ENCODE measurements at places on chromosomes 12 and 14.
A peak's percentile ranks its signal among the peaks of the same experiment; 100 is the strongest.

GRCh38 chr12:23482571-23482970, 466.9 kb downstream of the SOX5 start:
- DNase-seq, result no peak

- no peak for DNase-seq
Observed at GRCh38 chr12:29427964-29428363, 47.0 kb upstream of the ERGIC2 start.

DNA sequence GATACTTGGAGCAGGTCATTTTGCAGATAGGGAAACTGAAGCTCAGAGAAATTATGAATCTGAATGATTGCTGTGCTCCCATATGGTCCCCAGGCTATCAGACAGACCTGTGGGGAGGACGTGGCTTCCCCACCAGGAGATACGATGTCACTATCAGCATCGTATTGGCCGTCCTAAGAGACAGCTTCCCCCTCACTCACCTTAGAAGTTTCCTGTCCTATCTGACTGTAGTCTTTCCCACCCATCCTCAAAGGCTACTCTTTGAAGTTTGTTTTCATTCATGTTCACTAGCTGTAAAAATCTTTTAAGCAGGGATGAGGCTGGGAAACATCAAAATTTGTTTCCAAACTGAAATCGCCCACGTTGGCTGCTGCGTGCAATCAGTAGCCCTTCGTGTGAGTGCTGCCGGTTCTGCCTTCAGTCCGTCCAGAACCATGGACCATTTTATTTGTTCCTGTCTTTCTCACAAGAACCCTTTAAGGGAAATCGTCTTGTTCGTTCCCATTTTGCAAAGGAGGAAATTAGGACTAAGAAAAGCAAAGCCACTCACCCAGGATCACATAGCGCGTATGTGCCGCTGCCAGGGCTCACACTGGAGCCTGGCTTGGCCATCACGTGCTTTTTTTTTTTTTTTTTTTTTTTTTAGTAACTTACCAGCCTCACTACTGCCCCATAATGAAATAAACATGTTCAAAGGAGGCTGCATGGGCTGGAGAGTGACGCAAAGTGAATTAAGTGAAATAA, 1.0 kb upstream of the KDM2B start:
- peak; percentile 30 for DNase-seq

DNA sequence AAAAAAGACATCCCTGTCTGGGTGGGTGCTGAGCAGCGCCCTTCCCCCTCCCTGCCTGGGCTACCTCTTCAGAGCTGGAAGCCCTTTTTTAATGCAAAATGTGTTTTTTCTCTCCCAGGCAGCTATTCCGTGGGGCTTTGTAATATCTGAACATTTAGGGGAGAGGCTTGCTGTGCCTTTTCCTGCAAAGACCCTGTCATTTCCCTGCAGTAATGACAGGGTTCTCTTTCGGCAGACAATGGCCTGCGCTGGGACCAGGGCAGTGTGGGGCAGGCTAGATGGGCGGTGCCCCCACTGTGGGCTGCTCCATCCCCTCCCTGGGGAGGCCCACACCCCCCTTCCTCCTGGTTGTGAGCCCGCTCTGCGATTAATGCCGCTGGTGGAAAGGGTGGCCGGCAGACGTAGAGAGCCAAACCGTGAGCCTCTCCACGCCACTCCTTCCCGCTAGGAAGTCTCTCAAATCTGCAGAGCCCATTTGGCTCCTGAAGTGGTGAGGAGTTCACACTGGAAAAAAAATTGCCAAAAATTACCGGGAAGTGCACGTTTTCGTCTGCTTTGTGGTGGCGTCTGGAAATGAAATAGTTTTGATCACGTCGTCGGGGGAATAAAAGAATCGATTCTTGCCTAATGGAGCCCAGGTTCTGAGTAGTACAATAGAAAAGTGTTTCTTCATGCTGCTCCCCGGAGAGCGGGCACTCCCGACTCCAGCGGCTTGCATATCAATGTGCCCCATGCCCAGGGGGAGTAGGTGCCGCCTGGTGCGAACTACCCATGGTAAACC, 31.5 kb downstream of the KIF26A start:
- no peak for DNase-seq

GRCh38 chr12:113759135-113759534, 207.0 kb downstream of the RBM19 start:
- no peak for DNase-seq

GRCh38 chr14:29799464-29800095, 128.1 kb downstream of the PRKD1 start:
- no peak for DNase-seq

DNA sequence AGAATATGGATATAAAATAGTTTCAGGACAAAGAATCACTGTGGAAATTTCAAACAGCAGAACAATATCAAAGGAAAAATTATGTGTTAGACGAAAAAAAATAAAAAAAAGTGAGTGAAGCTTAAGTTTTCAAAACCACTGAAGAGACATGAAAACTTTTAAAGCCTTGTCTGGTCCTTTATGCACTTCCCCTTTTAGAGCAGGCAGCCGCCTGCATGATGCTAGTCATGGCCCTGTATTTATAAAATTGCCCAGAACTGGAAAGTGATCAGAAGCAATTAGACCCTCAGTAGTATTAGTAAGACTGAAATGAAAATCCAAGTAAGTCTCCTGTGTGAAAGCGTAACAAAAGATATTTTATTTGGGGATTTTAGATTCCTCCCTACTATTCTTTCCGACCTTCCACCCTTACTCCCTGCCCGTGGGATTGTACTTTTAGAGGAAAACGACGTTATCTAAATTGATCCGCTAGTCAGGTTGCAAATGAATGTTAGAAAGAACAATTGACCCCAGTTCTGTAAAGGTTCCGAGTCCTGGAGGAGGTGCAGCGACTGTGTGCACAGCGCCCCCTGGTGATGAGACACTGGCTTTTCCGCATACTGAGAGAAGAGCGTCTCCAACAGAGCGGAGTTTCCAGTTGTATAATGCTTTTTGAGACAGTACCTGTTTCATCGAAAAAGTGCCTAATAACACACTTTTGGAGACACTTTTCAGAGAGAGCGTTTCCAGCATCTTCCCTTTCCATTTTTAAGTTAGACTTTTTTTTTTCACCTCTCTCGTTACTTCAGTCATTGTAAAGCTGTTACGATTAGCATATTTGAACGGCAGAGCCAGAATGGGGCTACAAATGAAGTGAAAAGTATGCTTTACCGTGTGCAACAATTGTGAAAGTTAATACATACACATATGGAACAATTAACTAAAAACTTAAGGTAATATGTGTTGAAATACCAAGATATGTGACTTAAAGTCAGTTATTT, 12.4 kb downstream of the MGST1 start:
- DNase-seq, result no peak

GRCh38 chr14:34161351-34162082, 210.6 kb upstream of the EGLN3 start:
- DNase-seq, result no peak

- DNase-seq, result no peak
Observed at GRCh38 chr12:2383325-2384028, 330.7 kb downstream of the CACNA1C start.

- no peak for DNase-seq
Observed at GRCh38 chr14:34043627-34044372, 92.9 kb upstream of the EGLN3 start.

GRCh38 chr12:43789941-43790340, 16.2 kb downstream of the TWF1 start:
- DNase-seq, result peak; percentile 59

GRCh38 chr12:50411051-50411660, 10.5 kb downstream of the LARP4 start:
- DNase-seq, result no peak

DNA sequence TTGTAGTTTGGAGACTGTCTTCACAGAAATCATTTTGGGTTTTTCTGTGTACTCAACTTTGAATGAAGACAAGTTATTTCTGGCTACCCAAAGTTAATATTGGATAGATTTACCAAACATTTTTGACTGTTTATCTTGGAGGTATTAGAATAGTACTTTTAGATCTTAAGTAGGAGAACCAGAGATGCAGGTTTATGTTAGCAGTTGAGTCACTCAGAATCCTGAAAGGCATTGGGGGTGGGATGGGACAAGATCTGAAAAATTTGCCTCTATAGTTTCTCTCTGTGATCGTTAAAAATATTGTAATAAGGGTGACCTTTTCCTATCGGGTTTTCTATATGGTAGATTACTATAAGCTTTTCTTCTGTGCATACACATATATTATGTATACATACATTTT, 112.3 kb downstream of the TTC6 start:
- DNase-seq, result no peak

GRCh38 chr14:59036134-59036533, 152.3 kb upstream of the DAAM1 start:
- DNase-seq, result no peak

DNA sequence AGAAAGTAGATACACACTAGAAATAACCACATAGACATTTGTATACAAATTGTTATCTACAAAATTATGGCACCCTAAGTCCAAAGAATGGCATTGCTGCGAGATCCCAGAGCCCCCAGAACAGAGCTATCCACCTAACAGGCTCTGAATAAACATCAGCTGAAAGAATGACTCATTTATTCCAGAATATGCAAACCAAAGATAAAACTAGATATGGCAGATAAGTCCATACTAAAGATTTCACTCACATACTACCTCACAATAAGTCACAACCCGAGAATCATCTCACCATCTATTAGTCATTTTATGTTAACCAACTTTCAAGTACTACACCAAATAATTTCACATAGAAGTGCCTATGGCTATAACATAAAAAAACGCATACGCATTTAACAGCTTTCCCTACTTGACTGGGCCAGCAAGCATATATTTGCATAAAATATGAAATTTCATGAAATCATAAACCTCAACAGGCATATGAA, 5.6 kb downstream of the CNIH1 start:
- DNase-seq, result no peak

- no peak for DNase-seq
Observed at GRCh38 chr12:113457710-113458109, 14.0 kb downstream of the LHX5 start.
